ENCODE measurements at places on chromosomes 6 and 20. TPM values are rescaled to one million over a fixed set of nuclear protein-coding genes. Genes with fewer than 3 reads are reported as not detected.
A peak's percentile ranks its signal among the peaks of the same experiment; 100 is the strongest.

- DNase-seq = no peak
Observed at GRCh38 chr6:56842686-56843475, 112.0 kb upstream of the BEND6 start.

PDYN gene
- 0.12 TPM for total RNA-seq

DNA sequence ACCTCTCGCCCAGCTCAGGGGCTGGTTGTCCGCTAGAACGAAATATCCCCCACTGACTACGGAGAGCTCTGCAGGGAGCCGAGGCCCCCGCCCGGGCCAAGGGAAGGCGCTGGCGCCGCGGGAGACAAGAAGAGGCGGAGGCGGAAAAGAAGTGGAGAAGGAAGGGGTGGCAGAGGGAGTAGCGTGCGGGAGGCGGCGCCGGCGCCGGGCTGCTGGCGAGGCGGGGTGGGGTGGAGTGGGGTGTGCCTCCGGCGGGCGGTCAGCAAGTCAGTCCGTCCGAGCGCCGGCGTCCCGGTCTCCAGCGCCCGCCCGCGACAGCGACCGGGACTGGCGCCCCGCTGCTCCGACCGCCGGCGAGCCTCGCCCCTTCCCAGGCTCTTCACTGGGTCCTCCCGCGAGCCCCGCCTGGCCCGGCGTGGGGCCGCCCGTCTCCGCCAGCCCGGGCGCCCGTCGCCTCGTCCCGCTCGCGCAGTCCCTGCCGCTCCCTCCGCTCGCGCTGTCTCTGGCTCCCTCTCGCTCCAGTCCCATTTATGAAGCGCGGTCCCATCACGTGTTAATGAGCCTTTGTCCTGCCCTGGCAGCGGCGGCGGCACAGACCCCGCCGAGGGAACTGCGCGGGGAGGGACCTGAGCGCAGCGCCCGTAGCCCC is at the start of gene CNR1:
TSS of gene CNR1 (minus strand) at position 504 of the 649 bp plus-strand sequence. CDS start 21,073 bp downstream, outside the sequence.
- peak; percentile 82 for DNase-seq

FUT9 gene
- 6.3 TPM for total RNA-seq

DNA sequence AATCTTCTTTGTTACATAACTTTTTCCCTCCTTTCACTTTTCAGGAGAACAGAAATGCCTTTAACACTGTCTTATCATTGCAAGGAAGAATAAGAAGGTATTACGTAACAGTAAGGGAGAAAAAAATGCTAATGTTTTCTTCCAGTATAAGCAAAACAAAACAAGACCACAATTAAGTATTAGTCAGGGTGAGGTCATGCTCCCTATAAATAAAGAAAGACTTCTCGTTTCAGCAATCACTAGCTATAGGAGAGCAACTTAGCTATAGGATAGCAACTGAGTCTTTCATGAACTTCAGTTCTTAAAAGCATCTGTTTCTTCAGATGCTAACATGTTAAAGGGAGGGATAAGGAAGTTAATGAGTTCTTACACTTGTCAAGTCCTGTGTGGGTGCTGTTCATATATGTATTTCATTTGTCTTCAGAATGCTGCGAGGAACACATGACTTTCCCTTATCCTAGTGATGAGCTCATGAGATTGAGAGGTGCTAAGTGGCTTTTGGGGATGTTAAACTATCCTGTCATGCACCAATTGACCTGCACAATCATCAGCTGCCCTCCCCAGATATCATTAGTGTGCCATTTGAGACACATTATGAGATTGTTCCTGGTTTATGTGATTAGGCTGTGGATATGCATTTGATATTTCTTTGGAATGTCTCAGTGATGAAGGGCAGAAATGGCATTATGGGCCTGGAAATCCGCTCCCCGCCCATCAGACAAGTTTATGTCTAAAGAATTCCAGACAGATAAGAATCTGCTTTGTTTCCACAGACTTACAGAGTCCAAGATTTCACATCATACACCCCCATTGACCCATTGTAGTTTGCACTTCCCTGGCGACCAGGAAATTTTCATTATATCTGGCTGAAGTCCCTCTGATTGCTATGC is 37.5 kb downstream of the LAMA4 start:
- DNase-seq = no peak

GRCh38 chr6:135655055-135655454 is 157.5 kb upstream of the AHI1 start:
- DNase-seq = no peak

BACH2 gene
- 3.9 TPM for total RNA-seq

- DNase-seq = no peak
Observed at GRCh38 chr6:148347441-148348054, 4.9 kb downstream of the SASH1 start.

GRCh38 chr20:12410783-12411182 is 493.1 kb downstream of the BTBD3 start:
- no peak for DNase-seq

DNA sequence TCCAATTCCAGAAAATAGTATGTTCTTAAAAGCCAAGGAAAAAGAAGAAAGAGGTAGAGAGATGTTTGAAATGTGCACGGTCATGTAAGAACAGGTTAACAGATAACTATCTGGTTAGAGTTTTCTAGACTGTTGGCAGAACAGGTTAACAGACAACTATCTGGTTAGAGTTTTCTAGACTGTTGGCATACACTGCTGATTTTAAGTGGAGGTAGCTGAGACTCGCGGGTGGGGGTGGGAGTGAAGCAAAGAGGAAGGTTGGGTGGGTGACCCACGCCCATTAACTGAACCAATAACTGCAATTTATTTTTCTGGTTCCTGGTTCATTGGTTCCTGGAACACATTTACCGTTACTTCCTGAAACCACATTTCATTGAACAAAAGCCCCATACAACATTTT is 157.5 kb downstream of the ELOVL4 start:
- DNase-seq = no peak
